Naive B cell (primary cell): ENCODE measurements at places on chromosomes 3 and 15. TPM values are rescaled to one million over a fixed set of nuclear protein-coding genes. Genes with fewer than 3 reads are reported as not detected.

- H3K4me1 ChIP-seq: peaks cover 22% of the 10 kb centered on the region
- H3K36me3 ChIP-seq: no peaks in the 10 kb centered on the region
- DNase-seq: peak; percentile 2
- H3K27me3 ChIP-seq: peaks cover 59% of the 10 kb centered on the region
- no peak overlapping the region for H3K27ac ChIP-seq
Observed at GRCh38 chr3:98733053-98733811, 29.9 kb upstream of the ST3GAL6 start.

GRCh38 chr15:41852736-41853590 lies 14.3 kb downstream of the PLA2G4B start:
- peaks cover 5% of the 10 kb centered on the region for H3K4me1 ChIP-seq
- no peak overlapping the region for H3K27ac ChIP-seq
- H3K27me3 ChIP-seq: no peaks in the 10 kb centered on the region
- no peak overlapping the region for H3K4me3 ChIP-seq

GRCh38 chr15:74028646-74029045 lies 34.1 kb downstream of the PML start:
- no peaks in the 10 kb centered on the region for H3K36me3 ChIP-seq
- H3K4me1 ChIP-seq: peaks cover 2% of the 10 kb centered on the region
- H3K4me3 ChIP-seq: no peak overlapping the region

GRCh38 chr15:101221902-101222301 lies 29.9 kb downstream of the CHSY1 start:
- peaks cover 39% of the 10 kb centered on the region for H3K4me1 ChIP-seq
- no peak overlapping the region for H3K27ac ChIP-seq
- no peak for DNase-seq
- H3K36me3 ChIP-seq: peaks cover 7% of the 10 kb centered on the region

The BSN gene
- polyA plus RNA-seq: not detected
